Activated T-helper 1 cell treated with anti-CD3 and anti-CD28 coated beads, Interleukin-2, amount 50 U/mL, for 16 hours (primary cell): ENCODE measurements at places on chromosomes 2 and 18.

GRCh38 chr2:97775074-97775473 is 61.7 kb downstream of the ZAP70 start:
- no peak for DNase-seq

GRCh38 chr2:128876986-128877983 is 558.6 kb upstream of the HS6ST1 start:
- DNase-seq = no peak

- DNase-seq = no peak
Observed at GRCh38 chr2:171958475-171958874, 36.2 kb downstream of the HAT1 start.

DNA sequence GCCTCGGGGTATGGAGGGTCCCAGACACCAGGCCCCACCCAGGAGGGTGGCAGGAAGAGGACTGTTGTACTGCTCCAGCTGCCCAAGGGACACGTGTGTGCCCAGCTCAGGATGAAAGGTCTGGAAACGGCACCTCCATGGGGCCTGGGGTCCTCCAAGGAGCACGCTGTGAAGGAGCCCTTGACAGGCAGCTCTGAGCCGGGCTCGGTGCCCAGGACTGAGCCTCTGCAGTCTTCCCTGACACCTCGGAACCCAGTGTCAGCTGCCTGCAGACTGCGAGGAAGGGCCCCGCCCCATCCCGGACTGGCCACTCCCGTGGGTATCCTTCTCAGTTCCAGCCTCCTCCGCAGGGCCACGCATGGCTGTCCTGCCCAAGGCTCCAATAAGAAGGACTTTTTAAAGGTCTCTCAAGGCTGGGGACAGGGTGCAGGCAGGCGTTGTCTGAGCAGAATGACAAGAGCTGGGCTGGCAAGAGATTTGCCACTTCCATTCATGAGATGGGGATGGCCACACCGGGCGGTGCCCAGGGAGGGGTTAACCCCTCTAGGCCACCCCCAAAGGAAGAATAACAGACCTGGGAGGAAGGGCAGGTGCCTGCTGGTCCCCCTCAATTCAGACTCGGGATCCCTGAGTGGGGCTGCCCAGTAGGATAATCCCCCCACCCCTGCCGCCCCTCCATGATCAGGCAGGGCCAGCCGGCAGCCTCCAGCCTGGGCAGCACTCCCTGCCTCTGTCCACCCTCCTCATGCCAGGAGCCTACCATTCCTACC is 8.9 kb downstream of the ECEL1 start:
- DNase-seq = no peak

DNA sequence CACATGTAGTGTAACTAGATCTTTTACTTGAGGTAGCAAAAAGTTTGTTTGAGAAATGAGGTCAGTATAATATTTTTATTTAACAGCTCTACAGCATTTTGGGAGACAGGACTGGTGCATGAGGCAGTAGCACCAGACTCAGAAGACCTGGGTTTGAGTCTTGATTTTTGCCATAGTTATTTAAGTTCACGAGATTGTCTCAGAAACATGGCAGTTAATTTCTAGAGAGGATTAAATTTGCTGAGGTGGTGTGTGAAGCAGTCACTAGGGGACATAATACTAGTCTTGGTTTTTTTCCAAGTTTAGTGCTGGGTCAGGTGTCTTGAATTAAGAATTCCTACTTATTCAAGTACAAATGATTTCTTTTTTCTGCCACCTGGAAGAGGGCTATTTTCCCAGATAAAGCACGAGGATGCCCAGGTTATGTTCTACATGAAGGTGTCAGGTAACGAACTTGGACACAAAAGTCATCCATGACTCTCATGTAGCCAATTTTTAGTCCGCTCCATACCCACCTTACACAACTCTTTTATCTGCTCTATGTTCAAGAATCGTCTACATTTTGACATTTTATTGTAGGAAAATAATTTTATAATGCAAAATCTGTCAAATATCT is 1.4 kb downstream of the MARCHF7 start:
- no peak for DNase-seq

DNA sequence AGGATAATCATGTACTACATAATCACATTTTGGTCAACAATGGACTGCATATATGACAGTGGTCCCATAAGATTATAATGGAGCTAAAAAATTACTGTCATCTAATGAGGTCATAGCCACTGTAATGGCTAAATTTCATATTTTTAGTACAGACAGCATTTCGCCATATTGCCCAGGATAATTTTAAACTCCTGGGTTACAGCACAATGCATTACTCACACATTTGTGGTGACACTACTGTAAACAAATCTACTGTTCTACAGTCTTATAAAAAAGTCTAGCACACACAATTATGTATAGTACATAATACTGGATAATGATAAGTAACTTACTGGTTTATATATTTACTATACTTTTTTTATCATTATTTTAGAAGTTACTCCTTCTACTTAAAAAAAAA is 12.8 kb downstream of the EIF2AK2 start:
- no peak for DNase-seq

GRCh38 chr18:48594471-48595094 is 55.8 kb downstream of the CTIF start:
- DNase-seq = no peak

DNA sequence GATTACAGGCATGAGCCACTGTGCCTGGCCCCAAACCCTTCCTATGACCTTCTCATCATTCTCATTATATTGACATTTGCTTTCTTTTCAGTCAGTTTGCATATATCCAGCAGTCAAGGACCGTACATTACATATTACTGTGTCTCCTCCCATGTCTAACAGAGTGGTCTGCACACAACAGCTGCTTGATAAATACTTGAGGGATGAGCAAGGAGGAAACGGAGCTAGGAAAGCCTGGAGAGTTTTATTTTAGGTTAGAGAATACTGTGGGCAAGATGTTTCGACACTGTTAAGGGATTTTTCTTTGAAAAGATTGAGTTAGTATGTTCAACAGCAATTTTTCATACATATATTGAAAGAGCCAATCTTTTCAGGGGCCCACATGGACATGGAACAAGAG is 76.2 kb upstream of the CHRNA1 start:
- DNase-seq = no peak

DNA sequence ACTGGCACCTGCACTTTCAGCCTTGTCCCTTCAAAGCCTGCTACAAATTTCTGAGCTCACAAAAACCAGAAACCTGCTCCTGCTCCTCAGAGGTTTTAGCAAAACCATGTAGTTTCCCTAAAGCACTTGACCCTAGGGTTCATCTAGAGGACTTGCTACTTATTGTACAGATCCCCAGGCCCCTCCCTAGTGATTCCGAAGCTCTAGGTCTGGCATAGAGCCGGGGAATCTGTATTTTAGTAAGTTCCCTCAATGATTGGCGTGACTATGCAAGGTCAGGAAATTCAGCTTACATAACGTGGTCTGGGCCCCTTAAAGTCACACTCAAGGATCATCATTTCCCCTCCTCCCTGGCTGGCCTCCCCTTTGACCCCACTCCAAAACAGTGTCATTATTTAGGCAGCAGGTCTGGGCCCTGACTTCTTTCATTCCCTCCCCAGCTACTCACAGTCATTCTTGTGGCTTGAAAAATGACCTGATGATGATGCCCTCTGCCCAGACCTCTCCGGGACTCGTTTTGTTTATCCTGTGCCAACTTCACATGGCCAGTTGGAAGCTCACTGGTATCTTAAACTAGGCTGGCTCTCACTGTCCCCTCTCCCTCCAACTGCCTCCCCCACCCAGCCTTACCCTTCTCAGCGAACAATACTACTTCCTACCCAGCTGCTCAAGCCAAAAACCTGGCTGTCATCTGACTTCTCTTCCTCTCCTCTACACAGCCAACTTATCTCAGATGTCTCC is 36.0 kb downstream of the WDFY1 start:
- no peak for DNase-seq

- no peak for DNase-seq
Observed at GRCh38 chr2:47598476-47598875, 184.5 kb upstream of the MSH6 start.

DNA sequence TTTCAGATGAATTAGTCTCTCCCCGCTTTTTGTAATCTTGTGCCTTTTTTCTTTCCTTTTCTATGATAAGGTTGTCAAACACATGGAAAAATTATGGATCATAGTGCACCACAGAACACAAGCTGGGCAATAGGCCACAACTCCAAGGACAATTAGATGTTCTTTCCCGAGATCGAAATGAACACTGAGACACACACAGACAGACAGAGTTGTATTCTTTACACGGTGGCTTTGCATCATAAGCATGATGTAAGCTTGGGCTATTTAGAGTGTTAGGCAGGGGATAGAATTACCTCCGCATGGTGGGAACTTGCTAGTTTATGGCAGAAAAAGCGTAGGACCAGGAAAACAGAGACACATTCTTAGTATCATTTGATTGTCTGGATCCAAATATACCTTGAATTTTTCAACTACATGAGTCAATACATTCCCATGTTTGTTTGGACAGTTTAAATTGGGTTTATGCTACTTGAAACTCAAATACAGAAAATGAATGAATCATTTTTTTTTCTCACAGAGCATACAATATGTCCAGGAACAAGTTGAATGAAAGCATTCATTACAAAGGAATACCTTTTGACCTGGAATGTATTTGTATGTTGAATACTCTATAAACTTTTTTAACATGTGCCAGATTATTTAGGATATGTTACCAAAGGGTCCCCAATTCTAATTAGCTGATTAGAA is 1611.5 kb upstream of the TMEFF2 start:
- DNase-seq = no peak

DNA sequence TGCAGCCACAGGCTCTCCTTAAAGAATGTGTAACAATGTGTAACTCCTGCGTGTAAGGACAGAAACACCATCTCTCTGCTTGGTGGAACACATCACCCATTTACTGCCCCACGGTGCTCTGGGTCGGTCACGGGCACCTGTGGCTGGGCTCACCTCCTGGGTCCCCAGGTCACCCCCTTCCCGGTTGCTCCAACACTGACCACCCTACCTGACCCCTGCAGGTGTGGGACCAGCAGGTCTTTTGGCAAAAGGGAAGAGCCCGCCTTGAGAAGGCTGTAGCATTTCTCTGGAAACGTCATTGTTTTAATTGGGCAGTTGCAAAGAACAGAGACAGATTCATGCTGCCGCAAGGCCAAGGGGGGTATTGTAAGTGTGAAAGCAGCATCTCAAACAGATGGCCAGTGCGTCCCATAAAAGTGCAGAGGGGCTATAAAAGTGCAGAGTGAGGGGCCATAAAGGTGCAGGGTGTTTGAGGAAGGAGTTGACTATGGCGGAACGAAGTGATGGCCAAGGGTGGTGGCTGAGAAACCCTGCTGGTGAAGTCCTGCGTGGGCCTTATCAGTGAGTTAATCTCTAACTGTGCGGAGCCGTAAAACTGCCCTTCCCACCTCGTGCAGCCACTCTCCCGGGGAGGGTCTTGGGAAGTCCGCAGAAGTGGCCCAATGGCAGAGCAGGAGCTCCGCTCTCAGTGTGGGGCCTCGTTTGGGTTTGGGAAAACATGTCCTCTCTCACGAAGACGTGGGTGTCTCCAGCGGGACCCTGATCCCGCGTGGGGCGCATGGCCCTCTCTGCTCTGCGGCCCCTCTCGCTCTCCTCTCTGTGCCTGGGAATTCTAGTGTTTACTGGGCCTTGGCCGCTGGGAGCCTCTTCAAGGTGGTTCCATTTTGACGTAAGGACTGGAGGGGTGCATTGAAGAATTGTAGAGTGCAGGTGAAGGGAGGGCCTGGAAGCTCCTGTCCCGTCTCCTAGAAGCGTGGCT is 13.7 kb upstream of the NEU4 start:
- no peak for DNase-seq

GRCh38 chr2:10145519-10146357 is 23.2 kb downstream of the RRM2 start:
- DNase-seq = no peak

- DNase-seq = no peak
Observed at GRCh38 chr2:8761529-8762164, 75.8 kb downstream of the KIDINS220 start.

GRCh38 chr18:29874519-29875098 is 1167.9 kb downstream of the DSC3 start:
- no peak for DNase-seq

- DNase-seq = peak; percentile 56
Observed at GRCh38 chr2:160407393-160408172, 86.0 kb downstream of the RBMS1 start.

DNA sequence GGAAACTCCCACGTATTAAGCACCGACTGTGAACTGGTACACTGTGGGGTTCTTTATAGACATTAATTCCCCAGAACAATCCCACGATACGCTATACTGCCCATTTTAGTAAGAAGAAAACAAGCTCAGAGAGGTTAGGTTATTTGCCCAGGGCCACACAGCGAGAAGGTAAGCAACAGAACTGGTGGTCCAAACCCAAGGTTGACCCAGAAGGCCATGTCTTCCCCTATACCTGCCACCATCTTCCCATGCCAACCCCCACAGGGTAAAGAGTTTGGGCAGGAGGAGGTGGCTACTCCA is 69.9 kb downstream of the MARCO start:
- DNase-seq = no peak

- no peak for DNase-seq
Observed at GRCh38 chr2:148680462-148680861, 35.9 kb downstream of the EPC2 start.

GRCh38 chr2:160510617-160511016 is 17.0 kb upstream of the RBMS1 start:
- DNase-seq = no peak

DNA sequence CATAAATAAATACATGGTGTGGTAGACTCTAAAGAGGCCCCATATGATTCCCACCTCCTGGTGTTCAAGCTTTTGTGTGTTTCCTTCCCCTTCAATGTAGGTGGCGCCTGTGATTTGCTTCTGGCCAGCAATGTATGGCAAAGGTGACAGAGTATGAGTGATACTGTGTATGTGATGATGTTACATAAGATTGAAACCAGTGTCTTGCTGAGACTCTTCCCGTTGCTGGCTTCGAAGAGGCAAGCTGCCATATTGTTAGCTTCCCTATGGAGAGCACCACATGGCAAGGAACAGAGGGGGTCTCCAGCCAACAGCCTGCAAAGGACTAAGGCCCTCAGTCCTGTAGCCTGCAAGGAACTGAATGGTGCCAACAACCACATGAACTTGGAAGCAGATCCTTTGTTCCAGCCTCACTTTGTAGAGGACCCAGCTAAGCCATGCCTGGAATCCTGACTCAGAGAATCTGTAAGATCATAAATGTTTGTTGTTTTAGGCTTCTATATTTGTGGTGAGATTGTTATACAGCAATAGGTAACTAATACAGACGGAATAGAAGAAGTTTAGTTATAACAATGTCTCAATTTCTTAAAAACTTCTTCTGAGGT is 1.7 kb upstream of the SMAD4 start:
- DNase-seq = no peak

GRCh38 chr2:218832081-218832480 is 478 bp upstream of the PRKAG3 start:
- no peak for DNase-seq

DNA sequence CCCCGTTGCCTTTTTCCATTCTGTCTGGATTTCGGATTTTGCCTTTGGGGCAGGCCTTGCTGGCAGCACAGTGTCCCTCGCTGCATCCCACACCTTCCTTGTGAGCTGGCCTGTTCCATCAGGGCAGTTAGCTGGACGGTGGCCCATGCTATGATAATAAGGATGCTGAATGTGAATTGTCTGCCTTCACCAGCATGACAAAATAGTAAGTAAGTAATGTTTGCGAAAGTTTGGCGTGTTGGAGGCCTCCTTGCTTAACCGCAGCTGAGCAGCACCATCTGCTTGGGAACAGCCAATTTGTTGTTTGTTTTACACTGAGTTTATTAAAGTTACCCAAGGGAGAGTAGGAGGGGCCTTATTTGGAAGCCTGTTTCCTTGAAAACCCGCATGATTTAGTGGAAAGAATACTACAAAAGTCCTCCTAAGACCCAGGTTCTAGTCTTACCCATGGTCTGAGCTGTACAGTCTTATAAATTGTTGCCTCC is 469.7 kb upstream of the FANCL start:
- DNase-seq = no peak

GRCh38 chr2:173087793-173088496 is 12.3 kb downstream of the MAP3K20 start:
- no peak for DNase-seq

- no peak for DNase-seq
Observed at GRCh38 chr2:30503007-30503694, 56.1 kb downstream of the LCLAT1 start.
